Progenitor cell of endocrine pancreas (in vitro differentiated cells): ENCODE measurements at places on chromosomes 16 and 17. TPM values are rescaled to one million over a fixed set of nuclear protein-coding genes. Genes with fewer than 3 reads are reported as not detected.

KIF2B gene
- total RNA-seq: not detected in 2 replicates

SGSM2 gene
- total RNA-seq: 117 and 127 TPM in 2 replicates

DNA sequence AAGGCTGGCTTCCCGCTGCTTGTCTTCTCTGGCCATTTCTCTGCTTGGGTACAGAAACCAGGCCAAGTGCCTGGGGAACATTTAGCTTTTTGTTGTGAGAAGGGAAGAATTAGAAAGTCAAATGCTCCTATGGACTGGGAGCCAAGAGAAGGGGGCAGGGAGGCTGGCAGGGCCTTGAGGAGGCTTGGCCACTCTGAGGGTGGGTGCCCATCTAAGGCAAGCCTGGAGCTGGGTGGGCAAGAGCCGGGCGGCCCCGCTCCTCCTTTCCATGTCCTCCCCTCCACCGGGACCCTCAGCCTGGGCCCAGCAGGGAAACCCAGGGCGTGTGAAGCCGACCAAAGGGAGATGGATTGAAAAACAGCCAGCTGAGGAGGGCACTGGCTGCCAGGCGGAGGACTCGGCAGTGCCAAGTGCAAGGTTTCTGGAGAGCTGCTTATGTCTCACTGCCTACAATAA, 69.4 kb downstream of the NTN1 start:
- DNase-seq: no peak

KIFC3 gene
- total RNA-seq: 27.6 and 34.5 TPM in 2 replicates

- DNase-seq: no peak
Measured at GRCh38 chr16:2767891-2768290, 9.2 kb downstream of the ELOB start.

RNF40 gene
- total RNA-seq: 137 and 155 TPM in 2 replicates

DNA sequence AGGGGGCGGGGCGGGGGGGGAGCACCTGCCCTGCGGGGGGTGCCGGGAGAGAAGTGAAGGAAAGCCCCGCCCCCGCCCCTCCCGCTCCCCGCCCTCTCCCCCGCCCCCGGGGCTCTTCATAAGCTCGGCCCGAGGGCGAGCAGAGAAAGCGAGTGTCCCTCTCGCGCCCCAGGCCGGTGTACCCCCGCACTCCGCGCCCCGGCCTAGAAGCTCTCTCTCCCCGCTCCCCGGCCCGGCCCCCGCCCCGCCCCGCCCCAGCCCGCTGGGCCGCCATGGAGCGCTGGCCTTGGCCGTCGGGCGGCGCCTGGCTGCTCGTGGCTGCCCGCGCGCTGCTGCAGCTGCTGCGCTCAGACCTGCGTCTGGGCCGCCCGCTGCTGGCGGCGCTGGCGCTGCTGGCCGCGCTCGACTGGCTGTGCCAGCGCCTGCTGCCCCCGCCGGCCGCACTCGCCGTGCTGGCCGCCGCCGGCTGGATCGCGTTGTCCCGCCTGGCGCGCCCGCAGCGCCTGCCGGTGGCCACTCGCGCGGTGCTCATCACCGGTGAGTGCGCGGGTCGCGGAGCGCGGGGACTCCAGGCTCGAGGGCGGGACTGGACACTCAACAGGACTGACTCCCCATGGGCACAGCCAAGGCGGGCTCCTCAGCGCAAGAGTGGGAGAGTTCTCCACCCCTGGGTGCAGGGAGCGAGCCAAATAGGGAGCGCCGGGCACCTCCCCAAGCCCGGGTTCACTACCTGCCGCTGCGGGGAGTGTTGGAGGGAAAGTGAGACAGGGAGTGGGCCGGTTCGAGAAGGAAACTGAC, at the start of gene HSD11B2:
TSS of gene HSD11B2 (plus strand) at position 145 of the 798 bp plus-strand sequence. CDS start at position 273, 128 bp downstream.
- peak; percentile 56 for DNase-seq

- DNase-seq: no peak
Measured at GRCh38 chr16:26697807-26698206, 368.9 kb upstream of the C16orf82 start.

- no peak for DNase-seq
Measured at GRCh38 chr17:9121186-9121820, 100.0 kb downstream of the NTN1 start.
